ENCODE measurements at places on chromosomes 3 and 15. TPM values are rescaled to one million over a fixed set of nuclear protein-coding genes. Genes with fewer than 3 reads are reported as not detected.

SST gene
- total RNA-seq, result not detected

CHDH gene
- total RNA-seq, result under 0.01 TPM

RGMA gene
- total RNA-seq, result 0.18 TPM

SPESP1 gene
- total RNA-seq, result 3.0 TPM

PLSCR2 gene
- not detected for total RNA-seq

LRTM1 gene
- total RNA-seq, result not detected

EBLN2 gene
- total RNA-seq, result 6.4 TPM

RNF111 gene
- total RNA-seq, result 20.1 TPM

EPB42 gene
- not detected for total RNA-seq

DNA sequence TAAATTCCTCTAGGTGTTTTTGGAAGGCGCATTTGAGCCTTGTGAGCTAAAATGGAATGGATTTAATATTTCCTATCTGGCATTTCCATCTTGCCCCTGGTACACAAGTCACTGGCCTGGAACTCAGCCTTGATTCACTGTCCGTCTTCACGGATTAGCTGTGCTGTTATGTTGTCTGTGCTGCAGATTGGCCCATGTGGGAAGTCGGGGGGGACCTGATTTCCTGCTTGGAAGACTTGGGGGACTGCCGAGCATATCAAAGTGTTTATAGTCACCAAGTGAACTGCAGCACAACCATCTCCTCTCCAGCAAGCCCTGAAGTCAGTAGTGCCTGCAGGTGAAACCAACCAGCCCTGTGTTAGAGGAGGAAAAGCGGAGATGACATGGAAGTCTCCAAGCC lies 12.2 kb downstream of the GHRL start:
- H3K27me3 ChIP-seq, result no peaks in the 10 kb centered on the region
- DNase-seq, result no peak
- H3K4me1 ChIP-seq, result no peaks in the 10 kb centered on the region
- no peak overlapping the region for H3K4me3 ChIP-seq
- peaks cover 44% of the 10 kb centered on the region for H3K36me3 ChIP-seq
- H3K27ac ChIP-seq, result no peak overlapping the region

DNA sequence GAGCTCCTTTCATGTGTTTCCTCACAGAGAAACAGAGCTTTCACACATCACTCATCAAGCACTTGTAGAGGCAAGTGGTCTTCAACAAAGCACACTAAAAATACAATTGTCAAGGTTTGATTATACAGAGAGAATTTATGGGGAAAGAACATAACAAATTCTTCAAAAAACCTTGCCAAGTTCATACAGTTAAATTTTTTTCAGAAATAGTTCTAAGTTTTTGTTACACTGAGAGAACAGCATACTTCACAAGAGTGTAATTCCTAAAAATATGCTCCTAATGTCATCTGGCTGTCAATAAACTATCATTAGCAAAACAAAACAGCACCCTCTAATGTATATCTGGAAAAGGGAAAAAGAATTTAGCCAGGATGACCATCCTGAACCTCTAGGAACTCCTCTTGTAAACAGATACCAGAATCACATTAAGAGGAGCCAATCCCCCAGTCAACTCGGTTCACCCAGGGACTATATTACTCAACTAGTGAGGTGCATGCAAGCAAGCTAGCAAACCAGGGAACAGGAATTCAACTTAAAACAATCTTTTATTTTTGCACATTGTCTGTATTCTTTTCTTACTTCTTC lies 63.3 kb downstream of the RAD18 start:
- no peaks in the 10 kb centered on the region for H3K27me3 ChIP-seq
- H3K36me3 ChIP-seq, result no peaks in the 10 kb centered on the region
- peaks cover 6% of the 10 kb centered on the region for H3K4me1 ChIP-seq
- peak; percentile 47 for DNase-seq

- H3K36me3 ChIP-seq, result peaks cover 5% of the 10 kb centered on the region
- no peak for DNase-seq
- H3K4me3 ChIP-seq, result no peak overlapping the region
- peaks cover 4% of the 10 kb centered on the region for H3K4me1 ChIP-seq
These were observed 3.6 kb downstream of the FYTTD1 start for GRCh38 chr3:197753263-197753662.

DNA sequence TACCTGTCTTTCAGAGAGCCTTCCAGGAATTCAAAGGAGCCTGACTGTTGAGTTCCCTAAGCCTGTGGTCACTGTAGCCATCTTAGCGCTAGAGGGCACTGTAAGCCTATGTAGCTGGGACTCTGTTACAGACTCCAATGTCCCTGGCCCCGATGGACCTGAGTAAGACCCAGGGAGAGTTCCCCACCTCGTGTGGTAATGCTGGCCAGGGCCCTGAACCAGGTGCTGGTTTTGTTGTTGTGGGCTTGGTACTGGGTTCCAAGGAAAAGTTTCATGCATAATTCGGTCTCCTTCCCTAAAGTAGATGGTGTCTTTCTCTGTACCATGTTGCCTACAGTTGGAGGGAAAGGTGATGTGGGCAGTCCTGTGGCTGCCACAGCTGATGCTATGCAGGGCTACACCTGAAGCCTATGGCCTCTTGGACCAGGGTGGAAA lies 32.4 kb downstream of the CDAN1 start:
- H3K27me3 ChIP-seq, result no peaks in the 10 kb centered on the region
- DNase-seq, result peak; percentile 73
- no peak overlapping the region for H3K27ac ChIP-seq
- no peak overlapping the region for H3K4me3 ChIP-seq
- no peaks in the 10 kb centered on the region for H3K36me3 ChIP-seq

GRCh38 chr15:66842710-66843441 lies 140.8 kb downstream of the SMAD6 start:
- peak; percentile 59 for DNase-seq

DNA sequence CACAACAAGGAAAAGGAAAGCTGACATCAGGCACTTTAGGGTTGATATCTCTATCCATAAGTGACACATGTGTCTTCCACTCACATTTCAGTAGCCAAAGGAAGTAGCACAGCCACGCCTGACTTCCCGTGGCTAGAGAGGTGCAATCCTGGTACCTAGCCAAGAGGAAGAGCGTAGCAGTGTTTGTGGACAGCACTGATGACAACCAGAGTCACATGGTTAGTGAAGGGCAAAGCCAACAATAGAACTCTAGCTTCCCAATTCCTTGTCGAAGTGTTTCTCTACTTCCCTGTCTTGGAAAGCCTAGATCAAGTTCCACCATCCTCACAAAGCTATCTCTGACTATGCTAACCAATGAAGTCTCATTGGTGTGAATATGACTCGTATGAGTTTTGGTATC lies 189.2 kb downstream of the RSL24D1 start:
- H3K4me3 ChIP-seq, result no peak overlapping the region
- no peaks in the 10 kb centered on the region for H3K4me1 ChIP-seq
- no peaks in the 10 kb centered on the region for H3K36me3 ChIP-seq
- no peak for DNase-seq
- no peak overlapping the region for H3K27ac ChIP-seq
- no peaks in the 10 kb centered on the region for H3K27me3 ChIP-seq

DNA sequence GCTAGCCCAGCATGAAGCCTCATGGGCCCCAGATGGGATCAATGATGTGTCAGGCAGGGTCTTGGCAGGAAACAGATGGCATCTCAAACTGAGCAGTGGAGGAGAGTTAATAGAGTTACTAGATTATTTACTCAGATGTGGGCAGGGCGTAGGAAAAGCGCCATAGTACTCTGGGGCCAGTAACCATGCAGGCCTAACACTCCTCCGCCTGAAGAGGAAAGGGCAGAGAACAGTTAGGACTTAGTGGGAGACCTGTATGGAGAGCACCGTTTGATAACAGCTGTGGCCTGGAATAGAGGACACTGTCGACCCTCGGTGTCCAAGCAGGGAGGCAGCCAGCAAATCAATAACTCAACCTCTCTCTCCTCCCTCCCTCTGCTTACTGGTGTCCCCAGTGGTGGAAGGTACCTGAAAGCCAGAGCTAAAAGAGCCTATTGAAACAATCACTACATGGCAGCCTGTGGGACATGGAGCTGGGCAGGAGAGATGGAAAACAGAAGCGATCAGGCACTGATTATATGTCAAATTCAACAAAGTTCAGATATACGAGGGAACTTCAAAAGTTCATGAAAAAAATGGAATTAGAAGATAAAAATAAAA lies 111.4 kb upstream of the CCNL1 start:
- H3K4me1 ChIP-seq, result no peaks in the 10 kb centered on the region
- no peak overlapping the region for H3K27ac ChIP-seq
- no peaks in the 10 kb centered on the region for H3K27me3 ChIP-seq
- H3K4me3 ChIP-seq, result no peak overlapping the region
- no peak for DNase-seq
- no peaks in the 10 kb centered on the region for H3K36me3 ChIP-seq

- no peaks in the 10 kb centered on the region for H3K36me3 ChIP-seq
- H3K4me1 ChIP-seq, result no peaks in the 10 kb centered on the region
- H3K27me3 ChIP-seq, result peaks cover 25% of the 10 kb centered on the region
- no peak for DNase-seq
These were observed 41.6 kb upstream of the CCDC174 start for GRCh38 chr3:14609941-14610340.

DNA sequence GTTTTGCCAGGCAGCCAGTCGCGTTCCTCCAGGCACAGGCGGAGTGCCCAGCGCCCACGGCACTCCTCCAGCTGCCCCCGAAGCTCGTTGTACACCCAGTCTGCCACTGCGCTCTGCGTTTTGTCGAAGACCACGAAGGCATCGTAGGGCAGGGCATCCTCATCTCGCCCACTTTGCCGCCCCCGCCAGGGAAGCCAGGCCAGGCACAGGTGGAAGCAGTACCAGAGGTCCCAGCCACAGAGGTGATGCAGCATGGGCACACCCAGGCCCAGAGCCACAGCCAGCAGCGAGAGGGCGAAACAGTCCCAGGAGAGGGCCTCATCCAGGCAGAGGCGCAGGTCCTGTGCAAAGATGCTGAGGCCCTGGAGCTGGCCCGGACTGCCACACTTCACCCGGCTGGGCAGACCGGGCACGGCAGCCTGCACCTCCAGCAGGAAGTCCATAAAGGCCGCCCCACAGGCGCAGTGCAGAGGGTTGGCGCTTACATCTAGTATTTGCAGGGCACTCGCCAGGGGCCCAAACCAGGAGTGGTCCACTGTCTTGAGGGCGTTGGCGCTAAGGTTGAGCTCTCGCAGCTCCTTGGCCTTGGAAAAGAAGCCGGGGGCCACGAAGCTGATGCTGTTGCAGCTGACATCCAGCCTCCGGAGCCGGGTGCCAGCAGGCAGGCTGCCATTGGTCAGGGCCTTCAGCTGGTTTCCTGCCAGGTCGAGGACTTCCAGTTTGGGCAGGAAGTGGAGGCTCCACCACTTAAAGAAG lies 3.7 kb downstream of the TLR9 start:
- H3K27ac ChIP-seq, result no peak overlapping the region
- H3K27me3 ChIP-seq, result no peaks in the 10 kb centered on the region
- no peak for DNase-seq
- peaks cover 3% of the 10 kb centered on the region for H3K4me1 ChIP-seq

- H3K36me3 ChIP-seq, result no peaks in the 10 kb centered on the region
- no peaks in the 10 kb centered on the region for H3K27me3 ChIP-seq
- H3K4me1 ChIP-seq, result no peaks in the 10 kb centered on the region
- peak; percentile 0 for DNase-seq
- H3K4me3 ChIP-seq, result no peak overlapping the region
These were observed 969.4 kb downstream of the NTRK3 start for GRCh38 chr15:87287156-87287555.

GRCh38 chr3:143658861-143659260 lies 189.4 kb downstream of the SLC9A9 start:
- H3K4me3 ChIP-seq, result no peak overlapping the region
- H3K27me3 ChIP-seq, result no peaks in the 10 kb centered on the region
- H3K36me3 ChIP-seq, result no peaks in the 10 kb centered on the region
- H3K4me1 ChIP-seq, result no peaks in the 10 kb centered on the region
- DNase-seq, result no peak

All from IMR-90 (cell line).